Left ventricle myocardium inferior (tissue), 1 donor: ENCODE measurements at places on chromosomes 2 and 18.

DNA sequence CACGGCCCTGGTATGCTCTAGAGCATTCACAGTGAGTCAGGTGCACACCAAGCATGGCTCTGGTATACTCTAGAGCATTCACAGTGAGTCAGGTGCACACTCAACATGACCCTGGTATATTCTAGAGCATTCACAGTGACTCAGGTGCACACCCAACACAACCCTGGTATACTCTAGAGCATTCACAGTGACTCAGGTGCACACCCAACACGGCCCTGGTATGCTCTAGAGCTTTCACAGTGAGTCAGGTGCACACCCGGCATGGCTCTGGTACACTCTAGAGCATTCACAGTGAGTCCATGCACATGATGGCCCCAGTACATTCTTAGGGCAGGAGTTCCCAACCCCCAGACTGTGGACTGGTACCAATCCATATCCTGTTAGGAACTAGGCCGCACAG lies 158.1 kb downstream of the EIPR1 start:
- no peak for DNase-seq

DNA sequence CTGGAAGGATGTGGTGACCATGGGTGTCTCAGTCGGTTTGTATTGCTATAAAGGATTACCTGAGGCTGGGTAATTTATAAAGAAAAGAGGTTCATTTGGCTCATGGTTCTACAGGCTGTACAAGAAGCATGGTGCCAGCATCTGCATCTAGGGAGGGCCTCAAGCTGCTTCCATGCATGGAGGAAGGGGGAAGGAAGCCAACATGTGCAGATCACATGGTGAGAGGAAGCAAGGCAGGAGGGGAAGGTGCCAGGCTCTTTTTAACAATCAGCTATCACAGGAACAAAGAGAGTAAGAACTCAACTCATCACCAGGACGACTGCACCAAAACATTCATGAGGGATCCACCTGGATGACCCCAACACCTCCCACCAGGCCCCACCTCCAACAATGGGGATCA lies 209.4 kb downstream of the CDH20 start:
- DNase-seq = no peak

DNA sequence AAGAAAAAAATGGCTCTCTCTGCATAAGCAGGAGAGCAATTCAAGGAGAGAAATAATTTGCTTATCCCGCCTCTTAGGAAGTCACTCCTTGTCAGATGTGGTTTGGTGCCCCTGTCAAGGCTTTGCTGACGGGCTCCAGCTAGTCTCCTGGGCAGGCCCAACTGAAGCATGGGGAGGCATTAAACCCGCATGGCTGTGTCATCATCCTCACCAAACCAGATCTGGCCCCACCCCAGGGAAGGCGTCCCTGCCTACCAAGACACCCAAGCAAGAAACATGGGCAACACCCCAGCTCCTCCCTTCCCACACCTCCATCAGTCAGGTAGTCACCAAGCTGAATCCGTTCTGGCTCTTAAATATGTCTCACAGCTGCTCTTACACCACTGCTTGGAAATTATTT lies 108.0 kb downstream of the SGPP2 start:
- DNase-seq = no peak

DNA sequence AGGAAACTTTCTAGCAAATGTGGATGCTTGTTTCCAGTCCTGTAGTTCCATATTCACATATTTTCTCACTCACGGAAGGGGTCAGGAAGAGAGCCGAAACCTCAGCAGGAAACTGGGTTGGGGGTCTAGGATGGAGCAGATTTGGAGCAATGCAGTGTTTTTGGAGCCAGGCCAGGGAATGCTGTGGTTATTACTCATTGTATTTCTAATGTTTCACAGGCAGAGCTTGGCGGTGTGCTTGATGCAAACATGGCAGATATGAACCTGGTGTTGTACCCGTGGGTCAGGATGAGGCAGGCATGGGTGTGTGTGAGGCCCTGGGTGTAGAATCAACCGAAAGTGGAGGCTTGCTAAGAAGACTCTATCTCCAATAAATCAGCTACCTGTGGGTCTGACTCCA lies 34.6 kb upstream of the ACKR3 start:
- no peak for DNase-seq

DNA sequence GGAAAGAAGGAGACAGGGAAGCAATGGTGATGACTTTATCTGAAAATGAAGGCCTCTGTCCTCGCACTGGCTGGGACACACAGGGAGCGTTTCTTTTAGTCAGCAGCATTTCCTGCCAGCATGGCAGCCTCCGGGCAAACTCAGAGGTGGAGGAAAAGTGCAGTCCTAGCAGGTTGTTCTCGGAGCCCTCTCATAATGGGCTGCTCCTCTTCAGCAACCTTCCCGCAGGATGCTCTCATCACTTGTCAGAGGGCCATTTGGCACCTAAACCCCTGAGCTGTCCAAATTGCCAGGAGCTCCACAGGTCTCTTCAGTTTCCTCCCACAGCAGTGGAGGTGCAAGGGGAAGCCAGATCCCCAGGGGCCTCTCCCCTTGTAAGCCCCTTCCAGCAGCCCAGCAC lies 6.2 kb downstream of the STK39 start:
- DNase-seq = no peak

DNA sequence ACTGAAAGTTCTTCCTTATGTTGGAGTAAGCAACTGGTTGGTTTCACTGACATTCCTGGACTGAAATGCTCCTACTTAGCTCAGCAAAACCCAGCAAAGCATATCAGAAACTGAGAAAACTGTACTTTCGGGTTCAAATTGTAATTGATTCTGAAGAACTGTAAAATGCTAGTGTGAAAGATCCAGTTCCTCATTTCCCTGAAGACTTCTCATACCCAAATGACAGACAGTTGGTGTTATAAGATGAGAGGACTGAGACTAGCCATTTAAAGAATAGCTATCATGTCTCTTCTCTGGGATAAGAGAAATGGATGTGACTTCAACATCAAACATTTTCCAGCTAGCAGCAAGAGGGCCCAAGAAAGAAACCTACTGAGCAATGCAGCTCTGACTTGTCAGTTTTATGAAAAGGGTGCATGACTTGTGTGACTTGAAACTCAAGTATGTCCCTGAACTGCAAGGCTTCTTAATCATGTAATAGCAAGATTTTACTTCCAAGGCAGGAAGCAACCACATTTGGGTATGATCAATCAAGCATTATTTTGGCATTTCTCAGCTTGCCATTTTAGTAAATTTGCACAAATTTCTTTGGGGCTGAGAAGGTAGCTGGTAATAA lies 420.3 kb upstream of the MMADHC start:
- DNase-seq = no peak

- no peak for DNase-seq
Observed at GRCh38 chr18:34643989-34644388, 66.1 kb upstream of the DTNA start.

- DNase-seq = no peak
Observed at GRCh38 chr2:37790019-37790418, 118.6 kb upstream of the CDC42EP3 start.

GRCh38 chr2:75321599-75321922 lies 122.2 kb upstream of the TACR1 start:
- DNase-seq = no peak

GRCh38 chr2:168469281-168469988 lies 13.4 kb downstream of the CERS6 start:
- no peak for DNase-seq

GRCh38 chr2:127479866-127480743 lies 46.2 kb downstream of the IWS1 start:
- DNase-seq = no peak

GRCh38 chr18:54130177-54130576 lies 94.3 kb downstream of the MBD2 start:
- no peak for DNase-seq

DNA sequence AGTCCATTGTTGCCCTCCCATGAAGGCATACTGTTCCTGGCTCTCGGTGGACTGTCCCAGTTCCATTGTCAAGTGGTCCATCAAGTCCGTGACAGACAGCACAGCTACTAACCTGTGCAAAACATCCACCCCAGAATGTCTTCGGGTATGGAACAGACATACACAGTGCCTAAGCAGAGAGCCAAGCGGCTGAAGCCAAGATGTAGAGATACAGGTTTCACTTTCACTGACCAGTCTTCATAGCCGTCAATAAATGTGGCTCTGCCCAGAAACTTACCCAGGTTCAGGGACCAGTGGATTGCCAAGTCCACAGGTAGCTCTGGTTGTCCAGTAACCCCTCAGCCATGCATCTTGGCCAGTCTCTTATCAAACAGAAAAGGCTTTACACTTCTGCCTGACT lies 10.7 kb upstream of the PAPOLG start:
- DNase-seq = no peak

DNA sequence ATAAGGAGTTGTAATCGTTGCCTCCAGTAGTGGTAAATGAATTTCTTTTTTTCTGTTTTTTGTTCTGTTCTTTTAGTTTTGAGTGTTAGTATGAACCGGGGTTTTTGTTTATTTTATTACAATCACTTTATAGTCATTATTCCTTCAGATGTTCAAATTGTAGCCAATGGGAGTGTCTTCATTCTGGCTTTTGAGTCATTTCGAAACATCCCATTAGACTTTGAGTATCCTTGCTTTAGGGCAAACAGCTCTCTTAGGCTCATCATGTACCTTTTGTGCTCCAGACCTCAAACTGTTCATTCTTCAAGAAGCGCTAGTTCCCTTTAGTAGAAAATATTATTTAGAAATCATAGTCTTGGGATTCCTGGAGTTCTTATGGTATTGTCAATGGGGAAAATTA lies 54.2 kb upstream of the PAX3 start:
- DNase-seq = no peak

DNA sequence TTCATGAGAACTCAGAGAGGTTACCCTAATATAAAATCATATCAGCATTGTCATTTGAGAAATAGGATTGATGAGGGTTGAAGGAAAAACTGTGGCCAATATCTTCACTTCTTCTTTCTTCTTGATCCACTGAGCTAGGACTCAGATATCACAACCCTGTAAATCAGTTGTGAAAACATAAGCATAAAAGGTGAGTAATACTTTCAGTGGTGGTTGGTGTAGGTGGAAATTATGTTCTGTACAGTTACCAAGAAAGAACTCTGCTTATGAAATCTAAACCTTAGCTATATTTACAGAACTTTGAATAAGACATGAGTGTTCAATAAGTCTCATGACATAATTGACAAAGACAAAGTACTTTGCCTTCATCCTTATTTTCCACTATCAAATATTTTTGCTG lies 56.3 kb downstream of the PAX3 start:
- DNase-seq = no peak

DNA sequence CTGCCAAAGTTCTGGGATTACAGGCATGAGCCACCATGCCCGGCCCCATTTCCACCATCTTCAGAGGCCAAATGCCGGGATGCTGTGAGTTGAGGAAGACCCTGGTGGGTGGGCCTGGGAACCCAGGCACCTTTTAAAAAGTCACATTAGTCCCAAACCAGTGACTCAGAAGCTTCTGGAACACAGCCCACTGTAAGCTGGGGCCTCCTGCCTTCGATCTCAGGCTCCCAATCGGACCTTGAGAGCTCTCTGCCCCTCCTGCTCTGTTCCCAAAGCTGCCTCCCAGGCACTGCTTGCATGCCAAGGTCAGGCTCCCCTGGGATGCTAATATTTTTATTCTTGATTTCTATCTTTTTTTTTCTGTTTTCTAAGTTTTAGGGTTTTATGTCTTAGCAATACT lies 4.2 kb downstream of the ADCY3 start:
- no peak for DNase-seq

DNA sequence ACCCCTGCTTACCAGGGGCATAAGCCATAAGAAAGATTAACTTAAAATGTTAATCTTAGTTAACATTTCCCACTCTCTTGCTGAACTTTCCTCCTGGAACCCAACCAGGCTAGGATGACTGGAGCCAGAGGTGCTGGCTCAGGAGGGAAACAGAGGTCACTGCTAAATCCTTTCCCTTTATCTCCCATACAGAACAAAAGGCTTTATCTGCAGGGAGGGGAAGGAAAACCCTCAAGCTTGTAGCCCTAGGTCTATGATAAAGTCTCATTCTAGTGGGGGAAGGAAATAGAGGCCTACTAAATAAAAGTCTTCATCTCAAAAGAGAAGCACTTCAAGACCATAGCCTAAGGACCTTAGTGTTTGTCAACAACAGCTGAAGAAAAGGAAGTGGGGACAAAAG lies 18.6 kb downstream of the HIBCH start:
- no peak for DNase-seq

DNA sequence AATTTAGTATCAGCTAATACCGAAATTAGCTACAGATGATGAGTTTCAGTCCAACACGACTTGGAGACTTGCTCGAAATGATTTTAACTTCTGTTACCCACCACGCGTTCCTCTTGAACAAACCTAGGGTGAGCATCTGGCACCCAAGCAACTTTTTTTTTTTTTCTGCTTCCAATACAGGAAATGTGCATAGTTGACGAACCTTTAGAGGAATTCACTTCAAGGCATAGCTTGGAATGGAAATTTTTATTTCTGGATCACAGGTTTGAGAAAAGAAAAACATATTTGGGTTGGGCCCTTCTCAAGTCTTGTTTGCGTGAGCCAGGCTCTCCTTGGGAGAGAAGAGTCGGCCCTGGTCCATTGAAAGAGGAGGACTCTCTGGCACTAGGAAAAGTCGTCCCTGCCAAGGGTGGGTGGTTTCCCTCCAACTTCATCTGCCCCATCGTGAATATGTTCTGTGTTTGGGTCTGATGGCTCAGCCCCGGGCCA lies 37.4 kb upstream of the RPL31 start:
- no peak for DNase-seq

DNA sequence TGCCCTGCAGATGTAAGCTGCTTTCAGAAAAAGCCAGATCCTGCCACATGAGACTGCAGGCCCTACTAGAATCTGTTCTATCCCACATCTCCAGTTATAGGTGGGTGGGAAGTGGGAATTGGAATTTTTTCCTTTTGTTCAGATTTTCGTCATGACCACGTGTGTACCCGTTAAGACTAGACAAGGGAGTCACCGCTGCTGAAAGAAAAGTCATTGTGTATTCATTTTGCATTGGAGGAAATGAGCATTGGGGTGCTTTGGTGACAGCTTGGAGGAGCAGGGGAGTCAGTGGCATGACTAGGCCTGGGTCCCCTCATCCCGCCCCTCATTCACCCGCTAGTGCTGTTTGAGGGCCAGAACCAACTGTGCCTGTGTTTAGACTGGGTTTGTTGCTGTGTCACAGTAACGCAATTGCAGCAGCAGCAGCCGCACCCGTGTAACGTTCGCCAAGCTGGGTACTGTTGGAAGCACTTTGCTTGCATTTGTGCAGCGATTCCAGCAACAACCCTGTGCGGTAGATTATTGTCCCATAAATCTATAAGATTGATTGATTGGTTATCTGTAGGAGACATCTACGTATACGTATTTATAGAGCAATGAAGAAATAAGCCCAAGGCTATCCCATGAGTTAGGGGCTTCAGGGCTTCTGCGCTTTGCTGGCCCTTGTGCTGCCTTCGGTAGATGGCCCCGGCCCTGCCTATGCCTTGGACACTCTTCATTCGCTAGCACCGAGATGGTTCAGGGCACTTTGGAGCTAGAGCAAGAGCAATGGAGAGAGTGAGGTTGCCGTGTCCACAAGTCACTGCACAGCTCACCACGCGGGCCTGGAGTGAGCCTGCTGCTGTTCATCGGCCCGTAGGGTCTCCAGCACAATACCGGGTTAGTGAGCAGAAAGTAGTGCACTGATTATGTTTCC lies 194.9 kb downstream of the AGAP1 start:
- no peak for DNase-seq

GRCh38 chr2:62501794-62502500 lies 4.0 kb downstream of the TMEM17 start:
- DNase-seq = no peak
